ENCODE measurements at places on chromosomes 3 and 15.
A peak's percentile ranks its signal among the peaks of the same experiment; 100 is the strongest.

DNA sequence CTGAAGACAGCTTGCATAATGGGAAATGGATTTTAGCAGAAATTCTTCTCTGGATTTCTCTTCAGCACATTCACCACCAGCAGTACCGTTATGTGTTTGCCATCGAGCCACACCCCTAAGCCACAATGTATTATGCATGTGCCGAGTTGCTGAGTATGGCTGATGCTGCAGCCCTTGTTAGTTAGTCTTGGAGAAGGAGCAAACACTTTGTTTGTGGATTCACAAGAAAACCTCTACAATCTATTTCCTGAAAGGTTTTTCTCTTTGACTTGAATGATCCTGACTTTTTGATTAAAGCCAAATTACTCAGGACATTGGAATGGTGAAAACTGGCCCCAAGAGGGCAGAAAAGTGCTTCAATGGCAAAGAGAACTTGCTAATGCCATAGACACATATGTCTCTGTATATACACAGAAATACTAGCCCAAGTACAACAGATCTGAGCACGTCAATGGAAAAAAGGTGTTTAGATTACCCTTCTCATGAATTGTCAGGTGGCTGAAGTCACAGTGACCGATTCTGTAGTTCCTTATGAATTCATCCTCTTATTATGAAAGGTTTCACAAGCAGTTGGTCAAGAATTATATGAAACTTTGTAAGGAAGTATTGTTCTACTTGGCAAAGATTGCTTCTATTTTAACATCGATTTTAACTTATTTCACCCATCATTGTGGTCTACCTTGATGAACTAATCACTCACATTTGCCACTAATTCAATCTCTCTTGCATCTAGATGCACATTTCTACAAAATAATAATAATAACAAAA is 103.0 kb downstream of the P3H2 start:
- peak; percentile 74 for DNase-seq

DNA sequence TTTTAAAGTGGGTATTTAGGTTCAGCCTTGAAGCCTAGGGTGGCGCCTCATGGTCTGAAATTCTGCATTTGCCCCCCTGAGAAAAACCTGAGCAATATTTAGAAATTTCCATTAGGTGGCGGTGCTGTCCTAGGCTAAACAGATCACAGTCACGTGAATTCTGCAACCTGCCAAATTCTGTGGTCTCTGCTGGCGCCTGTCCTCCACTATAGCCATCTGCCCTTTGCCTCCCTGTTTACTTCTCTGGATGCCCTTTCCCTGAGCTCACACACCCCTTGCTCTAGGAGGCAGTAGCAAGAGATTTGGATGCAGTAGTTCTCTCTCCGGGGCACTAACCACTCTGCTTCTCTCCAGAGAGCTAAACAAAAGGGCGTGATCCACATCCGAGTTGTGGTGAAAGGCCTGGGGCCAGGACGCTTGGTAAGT is 9.1 kb downstream of the MRPS11 start:
- DNase-seq = peak; percentile 74

DNA sequence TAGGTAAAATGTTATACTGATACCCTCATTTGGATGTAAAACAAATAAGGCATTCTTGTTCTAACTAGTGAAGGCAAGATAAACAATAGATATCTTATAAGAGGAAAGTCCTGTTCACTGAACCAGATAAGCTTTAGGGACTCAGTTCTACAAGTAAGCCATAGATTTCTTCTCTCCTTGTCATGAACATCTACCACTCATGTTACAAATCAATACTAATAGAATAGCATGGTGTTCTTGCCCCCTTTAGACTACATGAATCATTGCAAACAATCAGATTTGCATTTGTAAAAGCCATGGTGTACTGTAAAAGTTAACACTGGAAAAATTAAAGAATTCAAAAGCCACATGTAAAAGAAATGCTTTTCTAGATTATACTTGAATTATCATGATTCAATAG is 500.1 kb downstream of the NLGN1 start:
- no peak for DNase-seq

DNA sequence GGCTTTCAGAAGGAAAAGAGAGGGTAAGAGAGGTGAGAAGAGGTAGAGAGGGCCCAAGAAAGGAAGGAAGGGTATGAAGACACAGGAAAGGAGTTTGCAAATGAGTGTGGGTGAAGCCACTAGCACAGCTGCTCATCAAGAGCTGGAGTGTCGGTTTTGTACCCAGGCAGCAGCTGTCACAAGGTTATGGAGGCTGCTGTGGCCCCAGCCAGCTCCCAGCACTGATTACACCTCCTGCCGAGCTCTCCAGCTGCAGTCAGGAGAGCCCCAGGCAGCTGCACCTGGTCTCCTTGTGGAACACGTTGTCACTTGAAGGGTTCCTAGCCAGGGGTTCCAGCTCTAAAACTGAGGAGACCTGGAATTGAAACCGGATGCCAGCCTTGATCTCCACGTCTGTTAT is 60.4 kb upstream of the CHD2 start:
- DNase-seq = peak; percentile 97

DNA sequence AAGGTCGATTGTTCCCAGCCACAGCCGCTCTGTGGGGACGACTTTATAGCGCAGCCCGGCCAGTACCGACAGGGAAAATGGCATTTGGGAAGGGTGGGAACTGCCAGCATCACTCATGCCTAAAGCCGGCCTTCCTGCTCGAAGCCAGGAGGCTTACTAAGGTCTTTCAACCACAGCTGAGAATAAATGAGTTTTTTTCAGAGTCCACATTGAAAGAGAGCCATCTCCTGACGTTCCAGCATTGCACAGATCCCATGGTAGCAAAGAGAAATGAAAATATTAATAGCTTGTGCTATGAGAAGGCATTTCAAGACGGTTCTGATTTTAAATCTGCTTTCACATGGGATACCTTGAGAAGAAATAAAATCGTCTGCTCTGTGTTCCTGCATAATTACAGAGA is 230.2 kb upstream of the IGF1R start:
- no peak for DNase-seq

GRCh38 chr3:195905970-195906864 is 2.1 kb downstream of the TNK2 start:
- DNase-seq = no peak

DNA sequence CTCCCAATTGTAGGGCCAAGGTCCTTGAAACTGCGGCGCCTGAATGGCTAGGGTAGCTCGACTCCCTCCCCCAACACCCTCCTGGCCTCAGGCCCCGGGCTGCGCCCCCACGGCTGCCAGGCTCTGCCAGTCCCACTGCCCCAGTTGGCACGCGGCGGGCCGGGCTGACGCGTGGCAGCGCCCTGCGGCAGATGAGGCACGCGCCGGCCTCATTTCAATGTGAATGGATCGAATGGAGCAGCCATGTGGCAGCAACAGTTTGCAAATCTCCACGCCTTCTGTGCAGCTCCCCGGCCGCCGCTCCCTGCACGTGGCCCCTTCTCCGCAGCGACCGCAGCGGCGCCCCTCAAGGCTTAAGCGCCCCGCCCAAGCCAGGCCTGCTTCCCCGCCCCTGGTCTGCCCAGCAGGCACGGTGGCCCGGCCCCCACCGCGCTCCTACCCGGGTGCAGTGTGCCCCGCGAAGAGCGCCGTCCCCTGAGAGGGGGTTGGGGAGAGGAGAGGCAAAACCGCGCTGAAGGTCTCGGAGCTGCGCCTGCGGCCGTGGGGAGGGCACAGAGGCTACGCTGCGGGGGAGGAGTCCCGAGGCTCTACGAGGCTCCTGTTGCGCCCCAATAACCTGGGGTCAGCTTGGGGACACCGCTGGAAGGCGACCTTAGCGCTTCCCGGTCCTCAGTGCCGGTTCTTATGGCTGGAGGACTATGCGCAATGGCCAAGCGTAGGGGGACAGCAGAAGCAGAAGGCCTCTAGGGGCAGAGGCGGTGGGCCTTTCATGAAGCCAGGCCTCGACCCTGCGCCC is 3.1 kb upstream of the DLL4 start:
- DNase-seq = peak; percentile 74

GRCh38 chr3:10468613-10469354 is 36.6 kb downstream of the ATP2B2 start:
- DNase-seq = peak; percentile 62

GRCh38 chr3:140270329-140270728 is 335.3 kb downstream of the CLSTN2 start:
- no peak for DNase-seq

DNA sequence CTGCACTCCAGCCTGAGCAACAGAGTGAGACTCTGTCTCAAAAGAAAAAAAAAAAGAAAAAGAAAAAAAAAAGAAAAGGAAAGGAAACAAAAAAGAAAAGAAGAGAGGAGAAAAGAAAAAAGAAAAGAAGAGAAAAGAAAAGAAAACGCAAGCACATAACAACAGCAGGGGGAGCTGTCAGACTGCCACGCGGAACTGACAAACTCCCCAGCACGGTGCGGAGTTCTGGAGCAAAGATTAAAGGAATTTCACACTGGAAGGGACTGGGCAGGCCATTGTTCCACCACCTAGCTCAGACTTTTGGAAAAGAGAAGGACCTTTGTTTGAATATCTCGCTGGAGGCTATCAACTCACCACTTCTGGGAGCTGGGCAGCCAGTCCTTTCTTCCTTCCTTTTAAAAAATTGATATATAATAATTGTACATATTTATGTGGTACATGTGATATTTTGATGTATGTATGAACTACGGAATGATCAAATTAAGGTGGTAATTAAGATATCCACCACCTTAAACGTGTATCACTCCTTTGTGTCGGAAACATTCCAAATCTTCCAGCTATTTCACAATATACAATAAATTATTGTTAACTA is 40.5 kb downstream of the DPPA2 start:
- DNase-seq = peak; percentile 58

GRCh38 chr3:50550079-50550736 is 17.3 kb downstream of the C3orf18 start:
- peak; percentile 62 for DNase-seq

DNA sequence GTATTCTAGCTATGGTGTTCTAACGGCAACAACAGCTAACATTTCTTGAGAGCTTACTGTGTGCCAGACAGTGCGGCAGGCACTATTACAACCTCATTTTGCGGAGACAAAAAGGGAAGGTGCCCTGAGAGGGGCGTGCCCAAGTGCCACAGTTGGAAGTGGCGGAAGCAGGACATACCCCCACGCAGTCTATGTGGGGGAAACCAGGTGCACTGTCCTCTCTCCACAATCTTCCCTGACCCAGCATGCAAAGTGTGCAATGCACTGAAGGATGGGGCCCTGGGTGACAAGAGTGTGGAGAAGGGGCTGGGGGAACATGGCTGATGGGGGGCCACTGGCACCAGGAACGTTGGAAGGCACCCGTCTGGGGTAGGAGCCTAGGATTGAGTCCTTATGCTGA is 8.6 kb downstream of the ANP32A start:
- DNase-seq = no peak

DNA sequence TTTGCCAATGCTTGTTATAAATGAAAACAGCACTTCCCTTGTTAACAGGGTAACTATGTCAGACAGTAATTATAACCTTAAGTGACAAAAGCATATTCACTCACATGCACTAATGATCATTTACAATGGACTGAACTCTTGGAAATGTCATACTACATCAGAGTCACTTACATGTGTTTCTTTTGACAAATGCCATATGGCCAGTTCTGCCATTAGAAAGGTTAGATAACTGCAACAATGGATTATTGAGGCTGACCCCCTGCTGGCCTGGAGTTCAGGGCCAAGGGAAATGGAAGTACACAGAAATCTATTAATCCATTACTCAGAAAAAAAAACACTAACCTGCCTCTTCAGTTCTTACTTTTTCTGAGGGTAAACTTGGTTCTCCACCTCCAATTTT is 313.4 kb downstream of the CNTN3 start:
- DNase-seq = no peak

DNA sequence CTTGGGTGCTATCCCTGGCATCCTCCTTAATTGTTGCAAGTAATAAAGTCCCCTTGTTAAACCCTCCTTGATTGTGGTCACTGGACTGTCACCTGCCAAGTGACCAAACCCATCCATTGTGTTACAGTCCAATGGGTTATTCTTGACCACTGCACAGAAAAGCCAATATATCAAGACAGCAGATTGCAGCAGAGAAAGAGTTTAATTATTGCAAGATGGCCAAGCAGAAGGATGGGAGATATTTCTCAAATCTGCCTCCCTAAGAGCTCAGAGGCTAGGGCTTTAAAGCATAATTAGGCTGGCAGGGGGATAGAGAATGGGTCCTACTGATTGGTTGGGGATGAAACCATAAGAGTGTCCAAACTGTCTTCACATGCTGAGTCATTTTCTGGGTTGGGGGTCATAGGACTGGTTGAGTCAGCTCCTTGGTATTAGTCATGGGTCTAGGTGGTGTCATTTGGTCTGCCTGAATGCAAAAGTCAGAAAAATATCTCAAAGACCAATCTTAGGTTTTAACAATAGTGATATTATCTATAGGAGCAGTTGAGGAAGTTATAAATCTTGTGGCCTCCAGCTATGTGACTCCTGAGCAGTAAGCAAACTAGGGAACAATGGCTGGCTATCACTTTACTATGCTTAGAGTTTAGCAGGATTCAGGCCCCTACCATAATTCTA is 19.1 kb upstream of the XYLB start:
- DNase-seq = no peak

DNA sequence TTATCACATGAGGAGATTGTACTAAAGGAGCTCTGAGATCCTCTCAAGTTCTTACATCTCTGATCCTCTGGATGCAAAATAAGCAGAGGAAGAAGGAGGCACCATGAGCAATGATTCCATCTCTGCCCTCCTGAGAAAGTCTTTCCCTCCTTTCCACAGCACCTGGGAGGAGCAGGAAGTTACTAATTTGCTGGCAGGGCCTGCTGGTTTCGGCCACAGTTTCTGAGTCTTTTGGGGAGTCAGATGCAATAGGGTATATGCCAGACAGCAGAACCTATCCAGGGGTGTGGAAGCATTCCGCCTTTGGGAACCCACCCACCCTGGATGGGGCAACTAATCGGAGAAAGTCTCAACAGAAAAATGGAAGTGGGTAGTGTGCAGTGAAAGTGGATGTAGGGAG is 38.5 kb upstream of the SPTSSB start:
- DNase-seq = no peak

DNA sequence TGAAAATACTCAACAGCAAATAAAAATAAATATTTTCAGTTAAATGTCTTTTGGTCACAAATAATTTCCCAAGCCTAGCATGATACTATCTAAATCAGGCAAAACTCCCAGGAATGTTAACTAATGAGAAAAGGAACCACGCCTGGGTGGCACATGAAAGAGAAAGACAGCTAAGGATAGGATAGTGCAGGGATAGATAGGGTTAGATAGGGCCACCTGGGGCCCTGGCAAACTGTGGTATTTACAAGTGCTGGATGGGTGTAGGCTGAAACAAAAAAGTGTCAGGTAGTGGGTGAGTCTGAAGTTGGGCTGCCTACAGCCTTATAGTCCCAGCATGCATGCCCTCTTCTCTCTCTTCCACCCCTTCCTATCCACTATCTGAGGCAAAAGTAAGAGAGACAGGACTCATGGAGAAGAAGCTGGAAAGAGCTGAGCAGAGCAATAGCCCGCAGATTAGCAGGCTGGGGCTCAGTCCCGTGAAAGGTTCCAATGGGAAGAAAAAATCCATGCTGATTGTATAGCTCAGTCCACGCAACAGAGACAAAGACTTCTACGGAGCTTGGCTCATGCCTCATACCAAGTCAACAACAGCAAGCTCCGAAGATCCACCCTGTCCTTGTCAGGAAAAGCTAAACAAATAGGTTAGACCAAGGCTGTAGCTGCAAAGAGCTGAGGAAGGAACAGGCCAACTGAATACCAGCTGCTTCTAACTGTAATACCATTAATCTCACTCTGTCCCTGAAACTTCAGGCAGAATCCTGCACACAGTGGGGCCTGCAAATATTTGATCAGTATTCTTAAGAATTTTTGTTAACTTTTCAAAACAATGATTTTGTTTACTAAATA is 342.1 kb upstream of the ATP11B start:
- DNase-seq = no peak

GRCh38 chr15:95302206-95302605 is 1028.3 kb upstream of the NR2F2 start:
- DNase-seq = no peak

GRCh38 chr3:183087184-183087583 is 12.1 kb downstream of the MCCC1 start:
- no peak for DNase-seq

All from NCI-H524 (cell line).